ENCODE measurements at places on chromosomes 12 and 14.

- no peak for DNase-seq
Observed at GRCh38 chr12:113214895-113215400, 6.3 kb upstream of the TPCN1 start.

GRCh38 chr12:124695861-124696260, 128.4 kb upstream of the NCOR2 start:
- DNase-seq: no peak

DNA sequence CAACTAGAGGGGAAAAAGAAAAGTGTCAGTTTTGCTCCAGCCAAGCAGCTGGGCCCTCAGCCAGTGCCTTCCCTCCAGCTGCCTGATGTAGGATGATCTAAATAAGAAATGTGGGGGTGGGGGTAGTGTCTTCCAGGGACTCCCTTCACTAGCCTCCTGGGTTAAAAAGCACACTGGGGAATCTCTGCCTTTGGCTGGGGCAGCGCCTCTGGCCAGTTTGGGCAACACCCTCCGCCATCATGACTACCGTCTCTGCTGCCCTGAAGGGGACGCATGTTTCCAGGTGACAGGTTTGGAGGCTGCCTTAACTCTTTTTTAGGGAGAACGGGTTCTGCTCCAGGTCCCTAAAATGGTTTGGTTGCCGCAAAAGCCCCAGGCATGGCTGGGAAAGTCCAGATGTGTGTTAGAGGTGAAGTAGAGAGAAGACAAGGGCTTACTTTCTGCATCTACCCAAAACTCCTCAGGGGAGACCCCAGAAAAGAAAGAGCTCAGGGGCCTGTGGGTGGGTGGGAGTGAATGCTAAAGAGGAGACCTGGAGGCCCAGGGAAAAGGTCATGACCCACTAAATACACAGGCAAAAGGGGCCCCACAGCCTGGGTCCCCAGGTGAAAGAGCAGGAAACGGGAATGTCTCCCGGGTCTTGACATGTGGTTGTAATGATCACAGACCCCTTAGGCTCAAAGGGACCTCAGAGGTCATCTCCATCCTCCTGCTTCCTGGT, 132.8 kb upstream of the CCND2 start:
- DNase-seq: no peak

DNA sequence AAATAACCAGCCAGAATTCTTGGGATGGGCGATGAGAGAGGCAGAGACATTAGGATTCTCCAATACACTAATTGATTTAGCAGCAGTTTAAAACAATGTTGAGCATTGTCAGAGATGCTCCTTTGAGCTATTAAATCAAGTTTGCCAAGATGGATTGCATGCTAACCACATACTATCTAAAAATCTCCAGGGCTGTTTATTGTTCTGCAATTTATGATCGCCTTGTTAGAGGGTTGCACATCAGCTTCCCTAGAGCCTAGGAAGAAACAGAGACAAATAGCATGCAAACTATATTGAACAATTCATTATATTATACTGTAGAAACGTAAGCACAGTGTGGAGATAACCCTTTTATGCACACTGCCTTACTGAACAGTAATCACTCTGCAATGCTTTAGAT, 599.9 kb downstream of the SOX5 start:
- no peak for DNase-seq

- DNase-seq: no peak
Observed at GRCh38 chr14:35159742-35160409, 37.5 kb downstream of the PRORP start.

GRCh38 chr12:6871052-6871957, 1.8 kb downstream of the SPSB2 start:
- peak; percentile 49 for DNase-seq

DNA sequence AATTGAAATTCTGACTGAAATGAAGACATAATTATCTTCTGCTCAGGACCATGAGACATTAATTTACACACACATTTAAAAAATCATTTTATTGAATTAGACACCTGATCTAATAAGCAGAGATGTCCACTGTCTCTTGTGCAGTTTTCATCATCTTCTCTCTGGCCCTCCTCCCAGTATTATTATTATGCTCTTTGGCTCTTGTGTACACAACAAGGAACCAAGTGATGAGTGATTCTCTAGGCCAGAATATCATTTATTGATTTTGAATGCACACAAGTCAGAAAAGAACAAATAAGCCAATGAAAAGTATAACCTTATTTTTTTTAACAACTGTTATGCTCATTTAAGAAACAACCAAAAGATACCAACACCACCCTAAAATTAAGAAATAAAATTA, 244.7 kb upstream of the KRR1 start:
- DNase-seq: no peak

DNA sequence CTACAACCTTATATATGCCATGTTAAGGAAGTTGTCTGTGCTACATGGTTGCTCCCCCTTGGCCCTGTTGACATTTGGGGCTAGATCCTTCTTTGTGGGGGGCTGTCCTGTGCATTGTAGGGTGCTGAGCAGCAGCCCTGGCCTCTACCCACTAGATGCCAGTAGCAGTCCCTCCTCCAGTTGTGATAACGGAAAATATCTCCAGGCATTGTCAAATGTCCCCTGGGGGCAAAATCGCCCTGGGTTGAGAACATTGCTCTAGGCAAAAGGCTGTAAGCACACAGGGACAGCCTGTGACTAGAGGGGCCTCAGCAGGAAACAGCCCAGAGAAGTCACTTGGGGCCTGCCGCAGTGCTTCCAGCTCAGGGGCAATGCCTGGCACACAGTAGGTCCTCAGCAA, 1100.3 kb downstream of the BCL11B start:
- no peak for DNase-seq

DNA sequence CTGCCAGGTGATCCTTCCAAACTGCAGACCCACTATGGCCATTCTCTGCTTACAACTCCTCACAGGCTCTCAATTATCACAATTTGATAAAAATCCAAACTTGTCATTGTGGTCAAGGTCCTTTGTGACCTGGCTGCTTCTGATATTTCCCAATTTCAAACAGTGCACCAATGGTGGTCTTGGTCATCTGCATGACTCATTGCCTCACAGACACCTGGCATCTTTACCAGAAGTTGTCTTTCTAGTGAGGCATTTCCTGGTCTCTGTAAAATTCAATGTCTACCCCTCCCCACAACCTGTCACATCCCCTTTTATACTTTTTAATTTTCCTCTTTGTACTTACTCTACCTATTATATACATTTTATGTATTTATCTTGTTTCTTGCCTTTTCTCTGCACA, 17.8 kb upstream of the PAPOLA start:
- DNase-seq: no peak

DNA sequence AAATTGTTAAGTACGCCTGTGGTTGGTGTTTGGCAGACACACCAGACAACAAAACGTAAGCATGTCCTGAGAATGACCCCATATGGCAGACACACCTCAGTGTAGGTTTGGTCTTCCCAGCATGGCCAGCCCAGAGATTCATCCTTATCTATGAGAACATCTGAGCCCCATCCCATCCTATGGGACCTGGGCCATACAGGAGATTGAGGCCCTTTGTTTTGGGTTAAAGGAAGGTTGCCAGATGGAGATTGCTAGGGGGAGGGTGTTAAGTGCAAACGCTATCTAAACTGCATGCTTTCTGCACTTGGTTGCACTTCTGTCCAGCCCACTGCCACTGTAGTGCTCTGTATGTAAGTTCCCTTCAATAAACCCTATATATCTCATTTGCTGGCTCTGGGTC, 4.1 kb upstream of the PCNX4 start:
- no peak for DNase-seq

GRCh38 chr12:124183172-124183571, 111.7 kb upstream of the RFLNA start:
- no peak for DNase-seq

GRCh38 chr14:74975059-74975810, 19.8 kb upstream of the PGF start:
- DNase-seq: no peak

Data from CD4-positive, alpha-beta T cell treated with Interleukin-17A for 4 hours (primary cell).